ENCODE measurements at places on chromosomes 5 and 9.

DNA sequence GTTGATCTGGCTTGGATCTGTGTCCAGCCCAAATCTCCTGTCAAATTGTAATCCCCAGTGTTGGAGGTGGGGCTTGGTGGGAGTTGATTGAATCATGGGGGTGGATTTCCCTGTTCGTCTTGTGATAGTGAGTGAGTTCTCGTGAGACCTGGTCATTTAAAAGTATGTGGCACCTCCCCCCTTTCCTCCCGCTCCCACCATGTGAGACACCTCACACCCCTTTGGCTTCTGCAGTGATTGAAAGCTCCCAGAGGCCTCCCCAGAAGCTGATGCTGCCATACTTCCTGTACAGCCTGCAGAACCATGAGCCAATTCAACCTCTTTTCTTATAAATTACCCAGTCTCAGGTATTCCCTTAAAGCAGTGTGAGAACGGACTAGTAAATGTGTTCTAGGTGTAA is 117.3 kb upstream of the PTCH1 start:
- no peak for DNase-seq

- no peak for DNase-seq
Observed at GRCh38 chr9:99253134-99253533, 31.1 kb downstream of the SEC61B start.

DNA sequence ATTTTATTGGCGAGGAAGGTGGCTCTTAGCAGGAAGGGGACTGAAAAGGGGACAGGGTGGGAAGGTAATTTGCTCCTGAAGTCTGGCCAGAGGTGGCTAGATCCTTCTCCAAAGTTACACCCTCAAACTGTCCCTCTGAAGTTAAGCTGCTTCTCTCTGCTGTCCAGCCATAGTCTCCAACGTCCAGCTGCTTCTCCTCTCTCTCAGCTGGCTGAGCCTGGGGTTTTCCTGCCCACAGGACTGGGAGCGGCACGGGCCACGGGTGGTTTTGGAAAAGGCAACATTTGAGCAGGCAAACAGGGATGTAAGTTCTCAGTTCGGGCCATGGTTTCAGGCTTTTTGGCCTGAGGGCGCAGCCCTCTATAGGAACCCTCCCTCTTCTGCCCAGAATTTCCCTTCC is 128.3 kb downstream of the YIPF5 start:
- DNase-seq: no peak

DNA sequence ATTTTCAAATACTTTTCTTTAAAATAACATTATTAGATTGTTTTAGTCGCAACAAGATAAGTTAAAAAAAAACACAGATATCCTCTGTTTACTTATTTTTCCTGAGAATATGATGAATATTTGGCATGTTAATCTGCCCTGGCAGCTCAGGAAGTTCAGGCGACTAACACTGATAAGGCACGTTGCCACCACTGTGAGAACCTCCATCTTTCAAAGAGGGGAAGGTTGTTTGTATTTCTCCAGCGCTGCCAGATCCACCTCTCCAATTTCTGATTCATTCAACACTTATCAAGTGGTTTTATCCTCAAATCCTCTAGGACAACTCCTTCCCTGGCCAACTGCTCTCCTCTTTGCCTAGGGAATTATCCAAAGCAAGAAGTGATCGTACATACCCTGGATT is 21.8 kb downstream of the CTNNAL1 start:
- DNase-seq: peak; percentile 29

DNA sequence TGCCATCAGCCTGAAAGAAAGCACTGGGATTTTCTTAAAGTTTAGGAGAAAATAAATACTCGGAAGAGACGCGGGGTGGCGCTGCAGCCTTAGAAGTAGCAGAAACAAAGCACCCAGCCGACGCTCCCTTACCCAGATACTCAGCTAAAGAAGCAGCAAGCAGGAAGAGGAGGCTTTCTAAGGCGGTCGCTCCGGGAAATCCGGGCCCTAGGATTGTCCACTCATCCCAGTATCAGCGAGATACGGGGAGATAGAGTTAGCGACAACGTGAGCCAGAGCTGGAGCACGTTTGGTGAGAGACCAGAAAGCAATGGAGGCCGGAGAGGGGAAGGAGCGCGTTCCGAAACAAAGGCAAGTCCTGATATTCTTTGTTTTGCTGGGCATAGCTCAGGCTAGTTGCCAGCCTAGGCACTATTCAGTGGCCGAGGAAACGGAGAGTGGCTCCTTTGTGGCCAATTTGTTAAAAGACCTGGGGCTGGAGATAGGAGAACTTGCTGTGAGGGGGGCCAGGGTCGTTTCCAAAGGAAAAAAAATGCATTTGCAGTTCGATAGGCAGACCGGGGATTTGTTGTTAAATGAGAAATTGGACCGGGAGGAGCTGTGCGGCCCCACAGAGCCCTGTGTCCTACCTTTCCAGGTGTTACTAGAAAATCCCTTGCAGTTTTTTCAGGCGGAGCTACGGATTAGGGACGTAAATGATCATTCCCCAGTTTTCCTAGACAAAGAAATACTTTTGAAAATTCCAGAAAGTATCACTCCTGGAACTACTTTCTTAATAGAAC is at the start of gene PCDHB2:
Gene PCDHB2, plus strand, starts transcription at position 135 of the 782 bp plus-strand sequence. Its CDS starts 176 bp downstream, at position 311.
- peak; percentile 68 for DNase-seq

GRCh38 chr5:88029011-88029410 is 239.6 kb downstream of the TMEM161B start:
- DNase-seq: no peak

- DNase-seq: no peak
Observed at GRCh38 chr5:136226401-136226800, 33.4 kb upstream of the SMIM32 start.

- no peak for DNase-seq
Observed at GRCh38 chr5:141804475-141804874, 73.7 kb downstream of the PCDH1 start.

GRCh38 chr9:5389109-5389732 is 48.5 kb downstream of the PLGRKT start:
- peak; percentile 89 for DNase-seq

DNA sequence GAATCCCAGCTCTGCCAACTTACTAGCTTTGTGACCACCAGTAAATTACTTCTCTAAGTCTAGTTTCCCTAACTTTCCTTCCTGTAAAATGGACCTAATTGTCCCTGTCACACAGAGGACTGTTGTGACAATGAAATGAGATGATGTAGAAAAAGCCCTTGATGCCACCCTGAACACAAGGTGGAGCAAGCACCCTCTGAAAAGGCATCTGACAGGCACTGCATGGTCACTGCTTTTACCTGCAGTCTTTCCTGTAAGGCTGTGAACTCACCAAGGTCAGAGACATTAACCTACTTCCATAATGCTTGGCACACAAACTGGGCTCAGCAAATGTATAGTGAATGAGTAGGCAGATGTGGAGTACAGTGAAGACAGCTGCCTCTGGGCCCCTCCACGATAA is 6.1 kb downstream of the SLC31A2 start:
- no peak for DNase-seq

GRCh38 chr5:153640293-153640692 is 149.8 kb downstream of the GRIA1 start:
- DNase-seq: no peak

DNA sequence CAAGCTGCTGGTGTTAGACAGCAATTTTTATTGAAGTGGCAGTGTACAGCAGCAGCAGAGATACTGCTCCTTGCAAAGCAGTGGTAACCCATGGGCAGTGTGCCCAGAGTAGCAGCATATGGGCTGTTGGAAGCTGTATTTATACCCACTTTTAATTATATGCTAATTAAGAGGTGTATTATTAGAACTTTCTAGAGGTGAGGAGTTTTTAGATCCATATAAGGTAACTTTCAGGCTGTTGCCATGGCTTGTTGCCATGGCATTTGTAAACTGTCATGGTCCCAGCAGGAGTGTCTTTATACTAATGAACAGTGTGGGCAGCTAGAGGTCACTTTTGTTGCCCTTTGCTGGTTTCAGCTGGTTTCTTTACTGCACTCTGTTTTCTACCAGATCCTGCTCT is 3.7 kb upstream of the PJA2 start:
- DNase-seq: no peak

GRCh38 chr5:35820735-35821134 is 36.0 kb upstream of the IL7R start:
- no peak for DNase-seq

GRCh38 chr9:131994364-131995125 is 85.1 kb downstream of the MED27 start:
- DNase-seq: peak; percentile 42

DNA sequence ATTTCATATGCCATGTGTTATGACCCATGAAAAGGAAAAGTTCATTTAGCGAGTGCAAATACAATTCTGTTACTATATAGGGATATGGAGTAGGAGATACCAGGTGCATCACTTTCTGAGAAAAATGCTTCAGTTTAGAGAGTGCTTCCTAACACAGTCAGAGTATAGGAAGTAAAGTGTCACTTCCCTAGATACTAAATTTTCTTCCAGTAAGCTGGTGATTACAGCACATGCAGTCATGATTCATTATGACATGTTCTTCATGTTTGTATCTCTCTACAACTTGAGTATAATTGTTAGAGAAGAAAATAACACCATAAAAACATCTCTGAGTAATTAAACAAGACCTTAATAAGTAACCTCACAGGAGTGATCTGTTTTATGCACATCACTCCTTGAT is 837.0 kb downstream of the DNAH5 start:
- no peak for DNase-seq

- DNase-seq: no peak
Observed at GRCh38 chr5:74864823-74865222, 1.4 kb downstream of the FAM169A start.

- DNase-seq: peak; percentile 3
Observed at GRCh38 chr5:141001844-141002604, 35.7 kb downstream of the PCDHAC2 start.

DNA sequence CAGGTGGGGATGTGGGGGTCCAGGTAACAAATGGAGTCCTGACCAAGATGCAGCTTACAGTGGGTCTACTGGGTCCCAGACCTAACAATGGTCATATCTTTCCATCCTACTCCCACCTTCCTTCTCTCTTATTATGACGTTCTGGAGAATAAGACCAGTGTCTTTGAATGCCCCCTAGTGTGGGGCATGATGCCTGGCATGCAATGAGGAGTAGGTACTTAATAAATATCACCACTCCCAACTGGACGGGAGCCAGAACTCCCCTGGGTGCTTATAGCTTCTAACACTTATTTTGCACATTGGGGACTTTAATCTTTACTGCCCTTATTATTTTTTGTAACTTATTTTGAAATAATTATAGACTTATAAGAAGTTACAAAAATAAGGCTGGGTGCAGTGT is 98.2 kb downstream of the NDFIP1 start:
- no peak for DNase-seq

DNA sequence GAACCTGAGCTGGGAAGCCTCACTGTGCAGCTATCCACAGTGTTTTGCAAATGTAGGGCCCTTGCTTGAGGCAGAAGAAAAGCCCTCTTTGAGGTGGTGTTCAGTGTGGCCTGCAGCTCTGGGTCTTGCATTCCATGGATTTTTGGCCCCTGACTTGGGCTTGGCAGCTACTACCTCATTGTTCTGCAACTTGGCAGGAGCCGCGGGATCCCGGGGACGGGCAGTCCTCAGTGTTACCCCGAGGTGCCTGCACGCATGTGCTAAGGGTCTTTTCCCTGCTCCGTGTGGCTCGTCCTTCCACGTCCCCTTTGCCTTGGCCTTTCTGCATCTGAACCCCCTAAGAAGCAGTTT is 39.8 kb downstream of the NEK6 start:
- peak; percentile 97 for DNase-seq

- DNase-seq: no peak
Observed at GRCh38 chr5:97044052-97044451, 98.4 kb downstream of the LIX1 start.

- DNase-seq: peak; percentile 51
Observed at GRCh38 chr9:119289740-119290433, 79.3 kb downstream of the BRINP1 start.

GRCh38 chr5:38656568-38656967 is 100.1 kb upstream of the LIFR start:
- no peak for DNase-seq

DNA sequence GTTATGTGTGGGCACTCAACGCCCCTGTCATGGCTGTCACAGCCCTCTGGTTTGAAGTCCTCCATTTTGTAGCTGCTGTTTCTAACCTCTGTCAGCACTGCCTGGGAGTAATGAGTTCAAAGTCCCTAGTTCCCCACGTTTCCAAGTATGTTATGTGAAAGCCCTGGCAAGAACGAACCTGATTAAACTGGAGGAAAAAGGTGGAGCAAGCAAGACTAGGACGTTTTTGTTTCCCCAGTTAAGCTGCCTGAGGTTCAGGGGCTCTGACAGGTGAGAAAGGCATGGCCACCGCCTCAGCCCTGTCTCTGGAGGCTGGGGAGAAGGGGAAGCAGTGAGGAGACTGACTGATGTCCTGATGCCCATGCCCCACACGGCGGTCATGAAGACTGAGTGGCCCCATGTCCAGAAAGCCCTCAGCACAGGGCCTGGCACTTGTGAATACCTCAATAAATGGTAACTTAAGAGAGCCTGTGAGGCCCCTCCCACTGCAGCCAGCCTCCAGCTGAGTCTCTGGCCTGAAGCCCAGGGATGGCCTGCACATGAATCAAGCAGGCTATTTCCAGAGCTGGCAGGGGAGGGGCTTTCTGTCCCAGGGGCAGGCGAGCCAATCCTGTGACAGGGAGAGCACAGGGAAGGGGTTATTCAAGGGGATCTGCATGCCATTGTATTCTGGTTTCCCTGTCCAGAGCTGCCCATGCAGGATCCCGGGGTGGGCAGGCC is 61.8 kb downstream of the PFDN1 start:
- DNase-seq: peak; percentile 96

- DNase-seq: peak; percentile 82
Observed at GRCh38 chr5:107542428-107542827, 128.3 kb downstream of the EFNA5 start.

DNA sequence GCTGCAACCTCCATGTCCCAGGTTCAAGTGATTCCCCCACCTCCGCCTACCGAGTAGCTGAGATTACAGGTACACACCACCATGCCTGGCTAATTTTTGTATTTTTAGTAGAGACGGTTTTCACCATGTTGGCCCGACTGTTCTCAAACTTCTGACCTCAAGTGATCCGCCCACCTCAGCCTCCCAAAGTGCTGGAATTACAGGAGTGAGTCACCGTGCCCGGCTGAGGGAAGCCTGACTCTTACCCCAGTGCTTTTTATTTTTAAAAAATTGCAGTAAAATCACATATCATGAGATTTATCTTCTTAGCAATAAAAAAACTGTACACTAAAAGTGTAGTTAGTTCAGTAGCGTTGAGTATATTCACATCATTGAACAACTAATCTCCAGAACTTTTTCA is 105.3 kb downstream of the SLIT3 start:
- no peak for DNase-seq

DNA sequence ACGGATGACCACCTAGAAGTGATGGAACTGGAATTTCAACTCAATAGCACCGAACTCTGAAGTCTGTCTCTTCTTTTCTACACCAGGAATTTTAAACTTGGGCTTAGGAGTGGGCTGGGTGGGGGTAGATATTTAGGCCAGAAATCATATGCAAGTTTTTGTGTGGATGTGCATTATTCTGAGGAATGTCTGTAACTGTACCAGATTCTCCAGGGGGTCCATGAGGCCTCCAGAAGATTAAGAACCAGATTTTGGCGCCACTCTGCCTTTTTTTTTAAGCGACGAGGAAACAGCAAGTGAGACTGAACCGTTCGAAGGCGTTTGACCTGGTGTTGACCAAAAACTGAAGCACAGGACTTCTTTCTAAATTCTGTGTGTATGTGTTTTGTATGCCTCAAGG is 88.8 kb upstream of the TTC23L start:
- DNase-seq: peak; percentile 86

GRCh38 chr5:132774896-132775295 is 2.1 kb downstream of the SEPTIN8 start:
- DNase-seq: no peak

All from fibroblast of skin of scalp (primary cell).